ENCODE measurements at places on chromosomes 6 and 20.

DNA sequence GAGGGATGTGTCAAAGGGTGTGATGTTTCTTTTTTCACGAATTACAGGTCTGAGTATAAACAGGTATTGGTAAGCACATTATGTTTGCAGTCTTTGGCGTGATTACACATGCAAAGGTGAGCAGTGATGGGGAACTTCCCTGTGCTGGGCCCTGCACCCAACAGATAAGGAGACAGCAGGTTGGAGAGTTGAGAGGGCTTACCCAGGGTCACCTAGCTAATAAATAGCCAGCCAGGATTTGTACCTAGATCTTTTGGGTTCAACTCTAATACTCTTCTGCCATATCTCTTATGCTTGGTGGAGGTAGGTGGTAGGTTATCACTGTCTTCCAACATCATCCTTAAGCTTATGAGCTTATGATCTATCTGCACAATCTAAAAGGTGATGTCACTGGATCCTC is 46.5 kb downstream of the AFG1L start:
- DNase-seq, result no peak

- no peak for DNase-seq
These were observed 227.4 kb downstream of the PHACTR1 start for GRCh38 chr6:12944001-12944400.

GRCh38 chr20:4581838-4582237 is 139.9 kb upstream of the PRND start:
- DNase-seq, result no peak

GRCh38 chr6:73329201-73329600 is 24.9 kb downstream of the DPPA5 start:
- no peak for DNase-seq

DNA sequence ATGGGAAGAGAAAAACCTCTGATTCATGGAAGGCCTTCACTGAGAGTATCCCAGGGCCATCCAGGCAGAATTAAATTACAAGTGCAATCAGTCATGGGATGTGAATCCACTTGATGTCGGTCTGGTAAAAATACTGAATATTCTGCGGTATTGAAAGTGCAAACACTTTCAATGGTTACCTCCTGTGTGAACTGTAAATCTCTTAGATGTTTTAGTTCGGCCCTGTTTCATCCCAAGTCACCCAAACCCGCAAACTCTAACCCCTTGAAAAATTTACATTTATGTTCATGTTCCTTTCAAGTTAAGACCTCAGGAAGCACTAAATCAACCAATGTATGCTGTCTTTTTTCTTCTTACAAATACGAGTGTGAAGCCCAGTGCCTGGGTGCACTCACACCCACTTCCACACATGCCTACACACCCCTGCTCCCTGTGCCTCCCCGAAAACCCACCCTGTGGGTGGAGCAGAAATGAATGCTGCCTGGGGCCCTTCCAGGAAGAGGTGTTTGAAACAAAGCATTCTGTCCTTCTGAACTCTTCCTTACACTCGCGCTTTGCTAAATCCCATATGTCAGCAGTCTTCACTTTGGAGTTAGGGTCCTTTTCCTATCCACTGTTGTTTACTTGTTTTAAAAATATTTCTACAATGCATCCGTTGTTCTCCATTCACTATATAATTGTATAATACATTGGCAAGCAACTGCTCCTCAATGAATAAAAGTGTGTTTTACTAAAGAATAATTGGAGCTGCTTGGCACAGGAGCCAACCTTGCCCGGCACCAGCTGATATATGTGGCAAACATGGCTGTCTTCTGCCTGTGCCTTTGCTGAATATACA is 62.7 kb downstream of the FYN start:
- DNase-seq, result no peak

GRCh38 chr6:80438772-80439171 is 332.3 kb downstream of the BCKDHB start:
- DNase-seq, result peak; percentile 79

DNA sequence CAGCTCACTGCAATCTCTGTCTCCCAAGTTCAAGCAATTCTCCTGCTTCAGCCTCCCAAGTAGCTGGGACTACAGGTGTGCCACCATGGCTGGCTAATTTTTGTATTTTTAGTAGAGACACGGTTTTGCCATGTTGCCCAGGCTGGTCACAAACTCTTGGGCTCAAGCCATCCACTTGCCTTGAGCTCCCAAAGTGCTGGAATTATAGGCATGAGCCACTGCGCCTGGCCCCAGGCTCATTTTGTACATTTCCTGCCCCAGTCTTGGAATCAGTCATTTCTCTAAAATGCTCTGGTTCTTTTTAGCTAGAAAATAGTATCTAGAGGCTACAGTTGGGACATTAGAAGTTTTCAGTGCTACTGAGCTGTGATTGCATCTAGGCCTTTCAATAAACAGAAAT is 13.5 kb downstream of the MANBAL start:
- no peak for DNase-seq

DNA sequence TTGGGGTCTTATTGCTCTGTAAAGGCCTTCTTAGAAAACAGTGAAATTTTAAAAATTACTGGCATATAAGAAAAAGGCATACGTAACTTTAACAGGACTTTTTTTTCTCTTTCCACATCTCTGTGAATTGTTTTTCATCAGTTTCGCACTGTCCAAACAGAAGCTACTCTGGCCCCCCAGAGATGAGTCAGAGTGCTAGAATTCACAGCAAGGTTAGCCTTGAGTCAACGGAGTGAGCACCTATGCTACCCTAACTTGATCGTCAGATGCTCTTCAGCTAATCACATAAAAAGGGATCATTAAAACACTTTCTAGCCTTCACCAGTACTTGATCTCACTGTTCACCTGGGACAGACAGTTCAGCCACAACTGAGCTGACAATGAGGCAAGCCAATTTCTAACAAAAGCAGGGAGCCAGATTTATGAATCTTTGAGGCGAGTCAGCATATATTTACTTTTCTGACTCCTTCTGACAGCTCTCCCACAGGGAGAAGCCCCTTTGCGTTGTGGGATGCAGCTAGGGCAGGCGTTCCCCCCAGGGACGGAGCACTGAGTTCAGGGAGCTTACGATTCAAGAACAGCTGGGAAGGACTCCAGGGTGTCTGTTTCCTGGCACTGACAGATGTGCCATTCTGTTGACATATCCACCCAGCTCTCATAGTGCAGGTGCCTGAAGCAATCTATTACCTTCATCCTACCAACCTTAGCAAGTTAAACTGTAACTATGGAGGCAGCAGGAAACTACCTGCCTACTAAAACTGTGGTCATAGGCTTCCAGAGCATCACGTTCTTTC is 46.4 kb upstream of the SPDEF start:
- DNase-seq, result no peak

DNA sequence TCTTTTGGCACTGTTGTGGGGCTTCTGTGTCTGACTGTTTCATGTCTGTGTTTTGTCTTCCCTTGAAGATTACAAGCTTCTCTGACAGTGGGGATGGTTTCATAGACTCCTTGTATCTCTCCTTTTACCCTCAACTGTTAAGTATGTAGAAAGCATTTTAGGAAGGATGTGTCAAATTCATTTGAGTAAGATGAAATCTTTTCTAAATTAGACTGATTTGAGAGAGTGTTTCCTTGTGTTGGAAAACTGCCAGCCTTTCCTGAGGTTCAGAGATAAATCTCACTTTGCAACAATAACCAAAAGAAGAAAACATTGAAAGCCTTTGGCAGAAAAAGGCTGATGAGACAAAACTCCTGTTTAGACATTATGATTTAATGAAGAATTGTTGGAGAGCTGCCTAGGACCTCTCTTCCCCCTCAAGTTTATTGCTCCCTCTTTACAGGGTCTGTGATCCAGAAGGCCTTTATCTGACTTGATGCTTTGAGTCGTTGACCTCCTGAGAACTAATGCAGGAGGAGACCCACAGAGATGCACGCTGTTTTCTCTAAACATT is 68.3 kb downstream of the ANKS1A start:
- DNase-seq, result no peak

- no peak for DNase-seq
These were observed 488.4 kb downstream of the PHF3 start for GRCh38 chr6:64123761-64124633.

- no peak for DNase-seq
These were observed 7.0 kb downstream of the CEP250 start for GRCh38 chr20:35462351-35462750.

DNA sequence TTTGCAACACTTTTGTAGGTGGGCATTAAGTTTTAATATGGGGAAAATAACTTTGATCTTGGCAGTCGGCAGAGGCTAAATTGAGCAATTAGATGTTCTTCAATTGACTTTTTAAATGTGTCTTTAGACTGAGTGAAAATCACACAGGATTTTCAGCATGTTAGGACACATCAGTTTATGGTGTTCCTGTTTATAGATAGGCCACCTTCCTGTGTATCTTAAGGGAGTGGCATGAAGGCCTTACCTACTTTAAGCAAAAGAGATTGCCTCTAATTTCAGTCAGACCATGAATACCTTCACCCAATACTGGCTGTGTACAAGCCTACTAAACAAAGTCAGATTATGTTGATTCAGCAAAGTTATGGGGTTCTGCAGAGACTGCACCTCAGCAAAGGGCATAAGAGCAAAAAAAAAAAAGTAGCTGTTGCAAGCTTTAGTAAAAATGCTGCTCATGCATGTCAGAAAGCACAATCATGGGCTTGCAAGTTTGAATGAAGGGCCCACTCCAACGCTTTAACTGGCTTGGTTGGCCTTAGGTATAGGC is 848.4 kb downstream of the PHF3 start:
- DNase-seq, result no peak

GRCh38 chr20:10790013-10790412 is 116.2 kb upstream of the JAG1 start:
- no peak for DNase-seq

DNA sequence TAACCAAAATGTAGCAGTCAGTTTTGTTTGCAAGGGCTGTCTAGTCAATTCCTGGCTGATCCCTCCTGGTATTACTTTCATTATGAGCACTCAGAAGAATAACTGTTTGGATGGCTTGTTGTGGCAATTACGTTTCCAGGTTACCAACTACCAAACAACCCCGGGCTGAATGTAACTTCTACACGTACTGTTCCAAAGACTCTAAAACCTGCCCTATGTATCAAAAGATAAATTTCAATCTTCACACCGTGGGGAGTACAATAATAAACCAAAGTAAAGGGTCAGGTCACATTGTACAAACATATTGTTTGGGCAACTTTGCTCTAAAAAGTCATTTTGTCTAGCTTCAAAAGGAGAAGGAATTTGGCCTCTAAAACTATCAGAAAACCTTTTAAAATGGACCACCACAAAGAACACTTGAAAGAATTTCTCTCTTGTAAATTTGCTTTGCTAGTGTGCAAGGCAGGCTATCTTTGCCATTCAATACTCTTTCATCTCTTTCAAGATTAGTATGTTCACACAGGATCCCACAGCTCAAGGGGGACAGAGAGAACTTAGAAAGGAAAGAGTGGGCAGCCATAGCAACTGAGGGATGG is 27.6 kb downstream of the DCDC2 start:
- no peak for DNase-seq

DNA sequence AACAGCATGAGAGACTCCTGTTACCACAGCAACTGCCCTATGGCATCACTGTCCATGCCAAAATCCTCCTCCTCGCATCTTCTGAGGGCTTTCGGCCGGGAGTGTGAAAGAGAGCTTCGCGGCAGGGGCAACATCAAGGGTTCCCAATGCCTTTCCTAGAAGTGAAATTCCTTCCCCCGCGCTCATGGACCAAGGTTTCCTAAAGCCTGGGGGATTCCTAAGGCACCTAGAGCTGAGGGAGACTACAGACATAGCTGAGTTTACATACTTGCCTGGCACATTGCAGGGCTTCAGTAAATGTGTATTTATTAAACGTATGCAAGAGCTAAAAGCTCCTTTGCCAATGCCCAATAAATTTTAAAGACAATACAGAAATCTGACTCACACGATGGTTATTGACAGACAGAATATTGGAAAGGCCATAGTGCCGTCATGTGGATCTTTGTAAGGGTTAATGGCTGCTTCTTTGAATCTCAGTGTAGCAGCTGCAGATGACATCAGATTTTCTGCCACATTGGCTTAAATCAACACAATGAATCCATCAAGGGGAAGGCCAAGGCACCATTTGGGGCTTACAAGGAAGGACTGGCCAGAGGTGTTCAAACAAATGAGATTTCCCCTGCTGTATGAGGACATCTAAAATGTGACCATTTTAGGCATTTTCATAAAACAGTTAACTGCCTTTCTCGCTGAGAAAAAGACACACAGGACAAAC is 281.2 kb upstream of the JARID2 start:
- no peak for DNase-seq

GRCh38 chr6:148892247-148892646 is 145.4 kb downstream of the UST start:
- DNase-seq, result peak; percentile 23

DNA sequence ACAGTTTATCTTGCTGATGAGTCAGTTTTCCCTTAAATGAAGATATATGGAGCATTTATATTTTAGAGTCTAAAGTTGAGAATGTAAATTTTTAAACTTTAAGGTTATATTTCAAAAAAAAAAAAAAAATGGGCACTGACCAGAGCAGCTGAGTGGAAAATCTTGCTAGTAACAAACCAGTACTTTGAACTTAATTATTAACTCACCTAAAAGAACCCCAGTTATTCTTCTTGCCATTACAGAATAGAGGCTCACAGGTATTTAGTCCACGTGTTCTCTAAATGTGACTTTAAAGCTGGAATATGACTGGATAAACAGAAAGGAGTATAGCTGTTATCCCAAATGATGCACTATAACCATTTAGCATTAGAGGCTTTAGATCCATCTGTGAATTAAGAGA is 178.4 kb downstream of the COL9A1 start:
- DNase-seq, result no peak

- peak; percentile 47 for DNase-seq
These were observed 899.0 kb downstream of the TFAP2A start for GRCh38 chr6:9515633-9516606.

- no peak for DNase-seq
These were observed 45.9 kb upstream of the AIG1 start for GRCh38 chr6:143014764-143015163.

DNA sequence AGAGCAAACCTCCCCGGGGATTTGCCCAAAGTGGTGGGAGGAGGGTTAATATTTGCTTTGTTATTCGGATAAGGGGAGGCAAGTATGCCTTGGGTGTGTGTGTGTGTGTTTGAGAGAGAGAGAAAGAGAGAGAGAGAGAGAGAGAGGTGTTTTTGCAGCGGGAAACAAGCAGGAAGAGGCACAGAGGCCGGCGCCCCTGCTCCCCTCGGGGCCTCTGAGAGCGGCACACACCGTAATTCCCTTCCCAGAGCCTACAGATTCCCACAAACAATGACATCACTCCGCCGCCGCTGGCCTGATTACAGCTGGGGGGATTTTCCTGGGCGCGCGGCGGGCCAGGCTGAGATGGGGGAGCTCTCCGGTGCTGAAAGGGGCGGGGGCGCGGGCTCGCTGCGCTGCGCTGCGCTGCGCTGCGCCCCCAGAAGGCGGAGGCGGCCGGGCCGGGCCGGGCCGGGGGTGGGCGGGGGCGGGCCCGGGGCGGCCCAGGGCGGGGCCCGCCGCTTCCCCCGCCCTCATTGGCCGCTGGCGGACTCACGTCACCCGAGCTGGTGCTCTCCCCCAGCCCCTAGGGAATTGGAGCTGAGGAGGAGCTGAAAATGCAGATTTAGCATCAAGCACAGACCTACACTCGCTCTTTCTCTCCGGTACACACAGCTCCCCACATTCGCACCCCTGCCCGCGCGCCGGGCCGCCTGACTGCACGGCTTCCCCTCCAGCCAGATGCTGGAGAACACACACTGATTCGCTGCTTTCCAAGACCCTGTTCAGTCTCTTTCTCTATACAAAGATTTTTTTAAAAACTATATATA is at the start of gene PCSK2:
Gene PCSK2 (plus strand): TSS at position 631 of the 809 bp plus-strand sequence. CDS start 266 bp downstream, outside the sequence.
- peak; percentile 31 for DNase-seq

- no peak for DNase-seq
These were observed 146.5 kb downstream of the CDKAL1 start for GRCh38 chr6:20680697-20681165.

- no peak for DNase-seq
These were observed 1217.7 kb downstream of the EPHA7 start for GRCh38 chr6:92201618-92202017.
